ENCODE measurements at places on chromosomes 2 and 18. TPM values are rescaled to one million over a fixed set of nuclear protein-coding genes. Genes with fewer than 3 reads are reported as not detected.

RPE gene
- 58.6 TPM for total RNA-seq

PDE1A gene
- total RNA-seq: 26.8 TPM

PRSS56 gene
- total RNA-seq: not detected

ARHGEF4 gene
- total RNA-seq: 0.90 TPM

SULT1C2 gene
- total RNA-seq: not detected

CDKL4 gene
- 0.82 TPM for total RNA-seq

IL36B gene
- total RNA-seq: not detected

ATP6V1B1 gene
- total RNA-seq: 0.94 TPM

LONRF2 gene
- total RNA-seq: not detected

ABCG8 gene
- total RNA-seq: not detected

SKA1 gene
- total RNA-seq: 3.5 TPM

SANBR gene
- 8.5 TPM for total RNA-seq

MOCOS gene
- total RNA-seq: 4.7 TPM

FTCDNL1 gene
- 1.4 TPM for total RNA-seq

All from smooth muscle cell of the coronary artery (primary cell).